ENCODE measurements at places on chromosomes 7 and 10.

DNA sequence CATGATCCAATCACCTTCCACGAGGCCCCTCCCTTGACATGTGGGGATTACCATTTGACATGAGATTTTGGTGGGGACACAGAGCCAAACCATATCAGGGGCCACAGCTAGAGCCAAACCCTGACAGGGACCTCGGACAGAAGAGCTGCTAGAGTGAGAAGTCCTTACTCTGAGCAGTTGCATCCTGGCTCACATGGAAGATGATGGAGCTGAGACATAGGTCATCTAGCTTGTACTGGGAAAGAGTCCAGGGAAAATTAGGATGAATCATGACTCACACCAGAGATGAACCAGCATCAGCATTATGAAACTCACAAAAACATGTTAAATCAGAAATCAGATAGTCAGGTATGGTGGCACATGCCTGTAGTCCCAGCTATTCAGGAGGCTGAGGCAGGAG is 12.8 kb upstream of the FMC1 start:
- no peak for DNase-seq

- no peak for DNase-seq
Observed at GRCh38 chr7:70612811-70613210, 519.1 kb upstream of the GALNT17 start.

DNA sequence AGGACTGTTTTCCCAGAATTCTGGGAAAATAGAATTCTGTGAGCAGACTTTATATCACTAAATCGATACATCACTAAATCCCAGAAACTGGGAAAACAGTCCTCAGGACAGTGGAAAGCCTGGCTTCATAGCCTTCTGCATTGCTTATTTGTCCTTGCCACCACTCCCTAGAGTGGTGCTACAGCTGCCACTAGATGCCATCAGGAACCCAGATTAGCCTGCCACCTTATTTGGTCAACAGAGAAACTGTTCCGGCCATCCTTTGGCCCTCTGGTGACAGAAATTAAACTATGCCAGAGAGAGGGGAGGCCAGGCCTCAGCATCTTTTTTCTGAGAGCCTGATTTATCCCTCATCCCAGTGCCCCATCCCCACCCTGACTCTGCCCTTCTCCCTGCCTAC is 19.6 kb upstream of the NFKB2 start:
- DNase-seq: no peak

- DNase-seq: no peak
Observed at GRCh38 chr10:71064413-71065118, 147.8 kb upstream of the UNC5B start.

- no peak for DNase-seq
Observed at GRCh38 chr10:77661100-77661499, 23.5 kb upstream of the KCNMA1 start.

GRCh38 chr10:88886557-88886956 is 6.5 kb downstream of the STAMBPL1 start:
- DNase-seq: no peak

DNA sequence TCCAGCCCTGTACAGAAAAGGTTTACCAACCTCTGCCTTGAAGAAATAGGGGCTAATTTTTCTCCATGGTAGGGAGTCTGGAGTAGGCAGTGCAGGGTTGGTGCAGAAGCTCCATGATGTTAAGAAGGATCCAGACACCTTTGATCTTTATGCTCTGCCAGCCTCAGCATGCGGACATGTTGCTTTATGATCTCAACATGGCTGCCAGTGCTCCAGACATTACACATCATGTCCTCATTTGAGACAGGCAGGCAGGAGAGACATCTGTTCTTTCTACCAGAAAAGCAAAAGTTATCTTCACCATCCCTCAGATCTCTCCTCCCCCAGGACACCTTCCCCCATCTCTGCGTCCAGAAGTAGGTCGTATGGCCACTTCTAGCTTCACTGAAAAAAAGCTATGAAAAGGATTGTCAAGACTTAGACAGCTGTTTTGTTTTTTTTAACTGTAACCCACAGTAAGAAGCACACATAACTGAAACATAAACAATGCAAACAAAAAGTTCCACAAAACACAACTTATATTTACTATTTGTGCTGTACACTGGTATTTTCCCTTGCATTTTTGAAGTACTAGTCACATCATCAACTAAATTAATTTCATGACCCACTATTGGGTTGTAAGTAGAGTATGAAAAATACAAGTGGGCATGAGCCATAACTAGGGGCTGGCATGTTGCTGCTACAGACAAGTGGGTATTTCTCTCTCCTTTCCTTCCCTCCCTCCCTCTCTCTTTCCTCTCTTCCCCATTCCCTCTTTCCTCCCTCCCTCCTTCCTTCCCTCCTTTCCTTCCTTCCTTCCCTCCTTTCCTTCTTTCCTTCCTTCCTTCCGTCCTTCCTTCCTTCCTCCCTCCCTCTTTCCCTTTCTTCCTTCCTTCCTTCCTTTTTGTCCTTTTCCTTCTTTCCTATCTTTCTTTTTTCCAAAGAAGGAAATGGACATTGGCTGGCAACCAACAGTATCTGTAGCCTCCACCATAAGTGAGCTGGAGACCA is 2.6 kb upstream of the RASSF4 start:
- DNase-seq: no peak

DNA sequence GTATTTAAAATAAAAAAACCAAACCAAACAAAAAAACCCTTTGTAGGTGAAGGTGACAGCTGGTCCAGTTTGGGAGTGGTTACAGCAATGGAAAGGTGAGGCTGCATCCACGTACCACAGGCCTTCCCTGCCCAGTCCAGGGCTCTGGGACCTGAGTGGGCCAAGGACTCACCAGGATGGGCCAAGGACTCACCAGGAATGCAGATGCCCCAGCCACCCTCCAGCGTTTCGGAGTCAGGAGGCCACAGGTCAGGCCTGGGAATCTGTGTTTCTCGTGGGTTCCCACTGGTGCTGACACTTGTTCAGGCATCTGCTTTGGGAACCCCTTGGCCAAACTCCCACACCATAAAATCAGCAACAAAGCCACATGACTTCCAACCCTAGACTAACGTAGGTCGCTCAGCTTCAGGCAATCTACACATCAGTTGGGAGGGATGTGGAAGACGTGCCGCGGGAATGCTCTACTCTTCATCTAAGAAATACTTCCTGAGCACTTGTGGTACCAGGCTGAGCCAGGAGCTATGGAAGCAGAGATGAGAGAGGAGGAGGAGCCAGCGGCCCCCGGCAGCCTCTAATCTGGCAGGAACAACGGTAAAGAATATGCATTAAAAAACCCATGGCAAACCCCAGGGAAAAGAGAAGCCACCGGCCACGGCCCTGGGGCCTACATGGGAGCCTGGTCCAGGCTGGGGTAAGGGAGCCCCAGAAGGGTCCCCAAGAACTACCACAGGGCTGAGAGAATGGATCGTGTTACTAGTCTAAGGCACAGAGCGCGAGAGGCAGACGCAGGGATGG is 473.4 kb downstream of the PTPRN2 start:
- DNase-seq: no peak

DNA sequence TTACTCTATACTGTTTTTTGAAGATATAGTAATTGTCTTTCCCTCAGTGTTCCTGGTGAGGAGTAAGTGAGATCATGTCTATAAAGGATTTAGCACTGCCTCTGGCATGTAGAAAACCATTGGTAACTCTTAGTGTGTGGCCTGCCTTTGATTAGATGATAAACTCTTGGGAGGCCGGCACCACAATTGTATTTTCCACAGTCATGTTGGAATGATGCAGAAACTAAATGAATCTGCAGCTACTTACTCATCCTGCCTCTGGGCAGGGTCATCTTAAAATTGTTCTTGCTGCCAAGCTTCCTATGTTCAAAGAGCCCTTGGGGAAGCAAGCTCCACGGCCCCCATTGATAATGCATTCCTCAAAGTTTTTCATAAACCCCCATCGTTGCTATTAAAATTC is 204.6 kb downstream of the ANKRD7 start:
- DNase-seq: no peak

DNA sequence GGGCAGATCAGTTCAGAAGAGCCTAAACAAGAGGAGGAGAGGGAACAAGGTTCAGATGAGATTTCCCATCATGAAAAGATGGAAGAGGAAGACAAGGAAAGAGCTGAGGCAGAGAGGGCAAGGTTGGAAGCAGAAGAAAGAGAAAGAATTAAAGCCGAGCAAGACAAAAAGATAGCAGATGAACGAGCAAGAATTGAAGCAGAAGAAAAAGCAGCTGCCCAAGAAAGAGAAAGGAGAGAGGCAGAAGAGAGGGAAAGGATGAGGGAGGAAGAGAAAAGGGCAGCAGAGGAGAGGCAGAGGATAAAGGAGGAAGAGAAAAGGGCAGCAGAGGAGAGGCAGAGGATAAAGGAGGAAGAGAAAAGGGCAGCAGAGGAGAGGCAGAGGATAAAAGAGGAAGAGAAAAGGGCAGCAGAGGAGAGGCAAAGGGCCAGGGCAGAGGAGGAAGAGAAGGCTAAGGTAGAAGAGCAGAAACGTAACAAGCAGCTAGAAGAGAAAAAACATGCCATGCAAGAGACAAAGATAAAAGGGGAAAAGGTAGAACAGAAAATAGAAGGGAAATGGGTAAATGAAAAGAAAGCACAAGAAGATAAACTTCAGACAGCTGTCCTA is 52.7 kb upstream of the AGBL3 start:
- no peak for DNase-seq

GRCh38 chr7:91067242-91067641 is 197.0 kb upstream of the FZD1 start:
- DNase-seq: no peak

DNA sequence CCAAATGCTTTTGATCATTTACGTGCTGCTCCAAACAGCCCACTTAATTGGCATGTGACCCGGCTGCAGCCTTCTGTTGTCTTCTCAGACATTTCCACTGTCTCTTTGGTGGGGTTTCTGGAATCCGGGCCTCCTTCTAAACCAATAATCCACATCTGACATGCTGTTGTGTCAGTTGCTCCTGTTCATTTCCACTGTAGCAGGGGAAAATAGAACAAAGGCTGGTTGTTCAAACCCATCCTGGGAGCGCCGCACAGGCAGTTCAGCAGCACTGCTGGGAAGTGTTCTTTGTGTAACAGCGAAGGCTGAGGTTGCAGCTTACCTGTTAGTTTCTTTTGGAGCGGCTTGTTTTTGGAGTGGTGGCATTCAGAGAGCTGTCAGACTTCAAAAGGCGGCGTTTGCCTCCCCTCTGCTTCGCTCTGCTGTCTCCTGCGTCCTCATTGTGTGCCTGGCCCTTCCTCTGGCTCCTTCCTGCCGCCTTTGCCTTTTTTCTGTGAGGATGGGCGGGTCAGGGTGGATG is 149.4 kb downstream of the SNX10 start:
- no peak for DNase-seq

DNA sequence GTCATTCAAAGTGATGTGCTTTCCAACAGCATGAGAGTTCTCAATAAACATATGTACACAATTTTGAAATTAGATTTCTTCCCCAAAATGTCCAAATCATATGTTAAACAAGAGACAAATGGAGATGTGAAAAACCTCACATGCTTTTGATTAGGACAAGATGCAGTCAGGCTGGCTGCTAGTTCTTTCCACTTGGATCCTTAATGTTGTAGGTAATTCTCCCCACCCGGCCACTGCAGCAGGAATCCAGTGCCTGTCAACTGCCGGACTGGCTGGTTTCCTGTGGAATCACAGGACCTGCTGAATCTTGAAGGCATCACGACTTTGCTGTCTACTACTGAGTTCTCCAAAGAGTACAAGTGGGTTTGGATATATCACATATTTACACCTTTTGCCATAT is 138.6 kb upstream of the AKR1E2 start:
- no peak for DNase-seq

- DNase-seq: no peak
Observed at GRCh38 chr10:4194231-4194630, 409.2 kb upstream of the KLF6 start.

DNA sequence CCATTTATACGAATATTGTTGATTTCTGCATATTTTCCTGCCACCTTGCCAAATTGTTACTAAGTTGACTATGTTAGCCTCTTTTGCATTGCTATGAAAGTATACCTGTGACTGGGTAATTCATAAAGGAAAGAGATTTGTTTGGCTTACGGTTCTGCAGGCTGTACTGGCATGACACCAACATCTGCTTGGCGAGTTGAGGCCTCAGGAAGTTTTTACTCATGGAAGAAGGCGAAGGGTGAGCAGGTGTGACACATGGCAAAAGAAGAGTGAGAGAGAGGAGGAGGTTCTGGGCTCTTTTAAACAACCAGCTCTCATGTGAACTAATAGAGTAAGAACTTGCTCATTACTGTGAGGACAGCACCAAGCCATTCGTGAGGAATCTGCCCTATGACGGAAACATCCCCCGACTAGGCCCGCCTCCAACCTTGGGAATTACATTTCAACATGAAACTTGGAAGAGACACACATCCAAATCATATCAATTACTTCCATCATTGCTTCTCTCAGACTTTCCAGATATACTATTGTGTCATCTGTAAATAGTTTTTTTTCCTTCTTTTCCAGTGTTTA is 8.4 kb downstream of the RALA start:
- no peak for DNase-seq

DNA sequence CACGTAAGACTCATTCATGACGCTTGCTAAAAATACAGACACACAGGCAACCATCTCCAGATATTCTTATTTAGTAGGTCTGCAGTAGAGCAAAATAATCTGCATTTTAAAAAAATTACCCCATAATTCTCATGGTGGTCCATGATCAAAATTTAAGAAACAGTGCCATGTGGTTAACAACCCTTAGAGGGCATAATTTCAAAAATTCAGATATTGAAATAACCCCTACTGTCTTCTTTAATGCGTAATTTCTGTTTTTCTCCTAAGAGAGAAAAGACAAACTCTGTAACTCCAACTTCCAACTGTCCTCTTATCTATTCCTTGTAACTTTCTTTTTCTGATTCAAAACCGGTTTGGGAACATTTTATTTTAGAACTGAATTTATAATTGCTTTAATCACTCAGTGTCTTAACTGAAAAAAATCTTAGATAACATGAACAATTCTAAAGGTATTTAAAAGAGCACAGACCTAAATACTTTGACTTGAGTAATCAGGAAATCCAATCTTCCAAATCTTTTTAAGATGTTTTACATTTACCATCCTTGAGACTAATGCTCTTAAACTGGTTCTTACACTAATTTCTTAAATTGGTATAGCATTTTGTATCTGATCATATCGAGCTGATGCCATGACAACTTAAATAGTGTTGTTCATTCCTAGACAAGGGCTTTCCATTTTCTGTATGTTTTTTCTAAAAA is 148.0 kb downstream of the GALNT11 start:
- DNase-seq: no peak

GRCh38 chr7:46853451-46853850 is 728.5 kb downstream of the TNS3 start:
- no peak for DNase-seq

GRCh38 chr7:28588602-28589001 is 176.3 kb downstream of the CREB5 start:
- DNase-seq: no peak

DNA sequence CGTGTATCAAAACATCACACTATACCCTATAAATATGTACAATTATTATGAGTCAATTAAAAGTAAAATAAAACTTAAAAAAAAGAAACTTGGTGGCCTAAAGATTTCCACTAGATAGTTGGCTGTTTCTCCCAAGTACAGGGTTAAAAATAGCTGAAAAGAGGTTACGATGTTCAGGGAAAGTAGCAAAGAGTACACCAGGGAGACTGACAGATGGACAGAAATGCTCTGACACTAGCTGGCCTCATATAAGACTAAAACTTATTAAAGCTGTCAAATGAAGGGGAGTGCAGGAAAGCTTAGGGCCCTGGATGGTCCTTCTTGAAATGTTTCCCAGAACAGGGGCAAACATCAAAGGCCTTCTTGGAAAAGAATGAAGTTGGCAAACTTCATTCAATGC is 51.3 kb downstream of the TCAF1 start:
- no peak for DNase-seq

GRCh38 chr7:83290211-83290610 is 127.5 kb upstream of the PCLO start:
- no peak for DNase-seq

Data from GOT3 (cell line).